ENCODE measurements at places on chromosomes 16 and 17.

GRCh38 chr17:39208136-39208535 lies 8.1 kb downstream of the RPL19 start:
- no peak for DNase-seq

- no peak for DNase-seq
Observed at GRCh38 chr17:63029541-63029940, 63.5 kb downstream of the TANC2 start.

GRCh38 chr16:16782153-16782552 lies 403.2 kb downstream of the NPIPA7 start:
- no peak for DNase-seq

GRCh38 chr17:73566905-73567782 lies 77.1 kb downstream of the SDK2 start:
- no peak for DNase-seq

DNA sequence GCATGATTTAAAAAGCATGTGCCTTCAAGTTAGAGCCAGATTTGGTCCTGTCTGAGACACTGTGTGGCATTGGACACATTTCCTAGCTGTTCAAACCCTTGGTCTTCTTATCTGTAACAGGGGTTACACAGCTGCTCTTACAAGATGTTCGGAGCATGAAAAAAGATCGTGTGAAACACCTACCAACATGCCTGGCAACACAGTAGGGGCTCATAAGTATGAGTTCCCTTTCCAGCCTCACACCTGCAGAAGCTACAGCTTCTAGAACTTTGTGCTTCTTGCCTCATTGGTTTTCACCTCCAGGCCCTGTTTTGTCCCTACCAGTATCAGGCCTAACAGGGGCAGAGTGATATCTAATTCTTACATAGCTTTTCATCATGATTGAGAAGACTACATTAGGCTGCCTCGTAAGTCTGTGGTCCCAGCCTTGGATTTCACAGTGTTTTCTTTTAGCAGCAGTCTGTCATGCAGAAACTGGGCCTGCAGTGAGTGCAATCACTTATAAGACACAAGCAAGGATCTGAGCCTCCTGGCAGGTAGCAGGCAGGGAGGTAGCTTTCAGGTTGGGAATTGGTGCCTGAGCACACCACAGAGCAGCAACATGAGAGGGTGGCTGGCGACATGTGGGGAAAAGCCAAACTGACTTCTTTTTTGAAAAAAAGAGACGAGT lies 78.8 kb downstream of the CCDC182 start:
- no peak for DNase-seq

GRCh38 chr17:82838386-82839063 lies 1.3 kb downstream of the ZNF750 start:
- peak; percentile 75 for DNase-seq

GRCh38 chr17:57490890-57491289 lies 234.6 kb downstream of the MSI2 start:
- no peak for DNase-seq

- peak; percentile 90 for DNase-seq
Observed at GRCh38 chr16:4416200-4417032, at the start of gene CORO7. Gene CORO7, minus strand, starts transcription at chr16:4416596. Its CDS starts 78 bp downstream, at chr16:4416518.

DNA sequence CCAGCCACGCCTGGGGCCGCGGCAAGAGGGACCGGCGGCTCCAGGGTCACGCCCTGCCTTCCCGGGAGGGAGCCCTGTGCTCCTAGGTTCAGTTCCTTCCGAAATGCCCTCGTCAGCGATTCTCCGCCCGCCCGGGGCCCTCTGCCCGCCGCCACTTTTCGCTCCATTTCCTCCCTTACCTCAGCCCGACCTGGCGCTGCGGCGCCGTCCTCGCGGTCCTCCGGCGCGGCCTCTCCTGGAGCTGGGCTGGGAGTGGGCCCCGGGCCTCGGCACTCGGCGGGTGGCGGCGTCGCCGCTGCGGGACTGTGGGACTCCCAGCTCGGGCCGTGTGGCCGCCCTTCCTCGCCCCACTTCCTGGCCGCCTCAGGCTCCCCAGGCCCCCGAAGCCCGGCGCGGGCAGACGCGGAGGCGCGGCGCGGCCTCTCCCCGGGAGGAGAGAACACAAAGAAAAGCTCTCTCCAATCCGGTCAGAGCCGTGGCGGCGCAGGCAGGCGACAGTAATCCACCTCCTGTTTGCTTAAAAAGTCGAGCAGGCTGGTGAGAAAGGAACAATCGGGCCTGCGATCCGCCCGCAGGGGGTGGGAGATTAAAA lies 1.6 kb downstream of the BAHCC1 start:
- DNase-seq: peak; percentile 68

DNA sequence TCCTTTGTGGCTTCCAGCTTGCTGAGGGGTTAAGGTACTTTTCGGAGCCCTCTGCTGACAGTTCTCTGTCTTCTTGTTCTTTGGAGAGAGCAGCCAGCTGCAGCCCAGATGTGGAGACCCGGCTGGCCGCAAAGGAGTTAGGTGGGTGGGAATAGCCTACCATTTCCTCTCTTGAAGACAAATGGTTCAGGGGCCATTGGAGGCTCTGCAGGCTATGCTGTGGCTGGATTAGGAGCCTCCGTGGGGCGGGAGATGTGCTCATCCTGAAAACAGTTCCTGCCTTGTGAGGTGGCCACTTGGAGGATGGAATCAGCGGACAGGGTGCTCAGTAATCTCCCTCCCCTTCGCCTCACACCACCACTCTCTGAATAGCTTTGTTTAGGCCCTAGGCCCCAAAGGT lies 30.3 kb downstream of the MEOX1 start:
- DNase-seq: no peak

DNA sequence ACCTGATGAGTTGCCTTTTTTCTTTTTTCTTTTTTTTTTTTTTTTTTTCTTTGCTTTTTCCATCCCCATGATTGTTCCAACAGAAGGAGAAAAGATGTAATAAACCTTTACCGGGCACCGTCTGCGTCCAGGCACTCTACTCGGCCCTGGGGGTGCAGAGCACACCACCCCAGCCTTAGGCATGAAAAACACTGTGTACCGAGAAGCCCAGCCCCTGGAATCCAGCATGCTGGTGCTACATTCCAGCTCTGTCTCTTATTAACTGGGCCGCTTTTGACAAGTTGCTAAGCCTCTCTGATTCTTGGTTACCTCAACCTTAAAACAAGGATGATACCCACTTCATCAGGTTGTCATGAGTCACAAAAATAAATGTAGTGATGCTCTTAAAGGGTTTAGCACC lies 64.1 kb upstream of the HSBP1 start:
- DNase-seq: no peak

DNA sequence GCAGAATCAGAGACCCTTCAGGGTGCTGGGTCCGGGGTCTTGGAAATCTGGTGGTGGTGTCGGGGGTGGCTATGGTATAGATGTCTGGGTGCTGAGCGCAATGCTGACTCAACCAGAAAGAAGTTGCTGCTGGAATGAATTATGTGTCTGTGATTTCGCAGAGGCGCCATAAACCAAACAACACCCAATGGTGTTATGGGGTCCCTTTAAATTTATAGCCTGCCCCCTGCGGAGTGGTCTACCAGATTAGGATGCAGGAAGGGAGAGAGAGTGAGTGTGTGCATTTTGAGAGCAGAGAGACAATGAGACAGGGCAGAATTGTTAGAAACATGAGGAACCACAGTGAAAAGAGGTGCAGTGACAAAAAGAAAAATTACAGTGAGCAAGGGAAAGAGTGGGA lies 100.7 kb upstream of the CDH11 start:
- DNase-seq: no peak

- no peak for DNase-seq
Observed at GRCh38 chr17:4221899-4222659, 41.7 kb downstream of the ANKFY1 start.

GRCh38 chr16:82152196-82152595 lies 17.8 kb downstream of the MPHOSPH6 start:
- no peak for DNase-seq

- no peak for DNase-seq
Observed at GRCh38 chr17:7315570-7316235, 543 bp upstream of the GPS2 start.

- no peak for DNase-seq
Observed at GRCh38 chr17:75652934-75653549, 13.9 kb downstream of the RECQL5 start.

DNA sequence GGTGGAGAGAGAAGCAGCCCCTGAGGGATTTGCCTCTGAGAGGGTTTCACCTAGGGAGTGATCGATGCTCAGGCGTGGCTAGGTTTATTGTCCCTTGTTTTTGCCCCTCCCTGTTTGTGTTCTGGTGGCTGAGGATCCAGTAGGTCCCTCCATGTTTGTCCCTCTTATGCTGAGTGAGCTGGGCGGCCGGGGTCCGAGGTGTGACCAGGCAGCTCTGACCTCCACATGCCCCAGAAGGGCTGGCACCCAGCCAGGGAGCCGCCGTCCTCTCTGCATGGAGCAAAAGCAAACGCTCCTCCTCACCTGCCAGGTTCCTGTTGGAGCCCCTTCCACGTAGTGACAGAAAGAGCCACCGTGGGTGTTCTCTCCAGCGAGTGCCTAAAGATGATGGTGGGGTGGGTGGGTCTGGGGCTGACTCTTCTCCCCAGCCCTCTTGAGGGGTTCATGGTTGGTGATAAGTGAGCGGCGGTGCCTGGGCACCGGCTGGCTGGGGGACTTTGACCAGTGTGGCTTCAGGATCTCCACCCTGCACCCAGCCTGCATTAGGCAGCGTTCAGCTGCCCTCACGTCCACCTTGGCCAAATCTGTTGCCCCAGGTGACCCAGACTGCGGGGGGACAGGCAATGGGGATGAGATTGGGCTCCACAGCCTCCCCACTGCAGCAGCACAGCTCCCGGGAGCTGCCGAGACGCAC lies 14.1 kb upstream of the NUDT16L1 start:
- DNase-seq: no peak
